ENCODE measurements at places on chromosomes 7 and 10. TPM values are rescaled to one million over a fixed set of nuclear protein-coding genes. Genes with fewer than 3 reads are reported as not detected.

RAMP3 gene
- not detected for total RNA-seq

BEND7 gene
- 24.6 TPM for total RNA-seq

IL2RA gene
- total RNA-seq, result not detected

HOXA4 gene
- 4.8 TPM for total RNA-seq

FAM170B gene
- total RNA-seq, result not detected

STAM gene
- total RNA-seq, result 59.1 TPM

- H3K4me3 ChIP-seq, result no peak overlapping the region
- H3K27ac ChIP-seq, result no peak overlapping the region
- H3K36me3 ChIP-seq, result no peaks in the 10 kb centered on the region
Observed at GRCh38 chr7:80632819-80633218, 5.6 kb upstream of the CD36 start.

- no peak for DNase-seq
- H3K36me3 ChIP-seq, result no peaks in the 10 kb centered on the region
- no peaks in the 10 kb centered on the region for H3K27me3 ChIP-seq
- no peak overlapping the region for H3K4me3 ChIP-seq
Observed at GRCh38 chr10:79084972-79085597, 16.3 kb downstream of the ZMIZ1 start.

DNA sequence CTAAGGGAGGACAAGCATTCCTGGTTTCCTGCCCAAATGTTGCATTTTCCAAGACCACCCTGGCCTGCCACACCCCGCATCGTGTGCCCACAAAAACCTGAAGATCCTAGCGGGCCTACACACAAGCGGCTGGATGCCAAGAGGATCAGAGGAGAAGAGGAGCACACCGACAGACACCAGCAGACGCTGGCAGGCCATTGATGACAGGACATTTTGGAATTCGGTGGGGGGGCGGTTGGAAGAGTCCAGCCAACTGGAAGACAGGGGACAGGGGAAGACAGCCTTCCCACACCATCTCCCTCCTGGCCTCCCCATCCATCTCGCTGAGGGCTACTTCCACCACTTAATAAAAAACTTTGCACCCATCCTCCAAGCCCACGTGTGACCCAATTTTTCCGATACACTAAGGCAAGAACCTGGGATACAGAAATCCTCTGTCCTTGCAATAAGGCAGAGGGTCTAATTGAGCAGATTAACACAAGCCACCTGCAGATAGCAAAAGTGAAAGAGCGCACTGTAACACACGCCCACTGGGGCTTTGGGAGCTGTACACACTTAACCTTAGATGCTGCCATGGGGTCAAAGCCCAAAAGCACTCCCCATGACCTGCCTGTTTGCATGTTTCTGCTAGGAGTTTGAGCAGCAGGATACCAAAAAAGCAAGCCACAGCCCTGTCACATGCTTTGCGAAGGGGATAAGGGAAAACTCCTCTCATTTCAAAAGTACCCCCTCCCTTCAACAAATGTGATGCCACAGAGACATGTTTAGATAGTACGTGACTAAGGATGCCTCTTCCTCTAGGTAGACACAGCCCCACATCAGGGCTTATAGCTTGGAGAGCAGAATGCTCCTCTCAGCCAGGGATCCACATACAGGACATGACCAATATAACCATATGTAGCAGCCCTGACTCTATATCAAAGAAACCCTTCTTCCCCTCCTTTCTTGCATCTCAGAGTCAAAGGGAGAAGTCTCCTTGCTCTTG lies 13.4 kb upstream of the SMNDC1 start:
- H3K27me3 ChIP-seq, result no peaks in the 10 kb centered on the region
- DNase-seq, result no peak
- no peaks in the 10 kb centered on the region for H3K4me1 ChIP-seq
- H3K36me3 ChIP-seq, result no peaks in the 10 kb centered on the region
- no peak overlapping the region for H3K27ac ChIP-seq
- no peak overlapping the region for H3K4me3 ChIP-seq

GRCh38 chr10:72097448-72098300 lies 9.3 kb upstream of the SPOCK2 start:
- peaks cover 49% of the 10 kb centered on the region for H3K4me1 ChIP-seq
- H3K27me3 ChIP-seq, result no peaks in the 10 kb centered on the region
- peak overlapping the region; percentile 65 for H3K27ac ChIP-seq
- DNase-seq, result peak; percentile 82

DNA sequence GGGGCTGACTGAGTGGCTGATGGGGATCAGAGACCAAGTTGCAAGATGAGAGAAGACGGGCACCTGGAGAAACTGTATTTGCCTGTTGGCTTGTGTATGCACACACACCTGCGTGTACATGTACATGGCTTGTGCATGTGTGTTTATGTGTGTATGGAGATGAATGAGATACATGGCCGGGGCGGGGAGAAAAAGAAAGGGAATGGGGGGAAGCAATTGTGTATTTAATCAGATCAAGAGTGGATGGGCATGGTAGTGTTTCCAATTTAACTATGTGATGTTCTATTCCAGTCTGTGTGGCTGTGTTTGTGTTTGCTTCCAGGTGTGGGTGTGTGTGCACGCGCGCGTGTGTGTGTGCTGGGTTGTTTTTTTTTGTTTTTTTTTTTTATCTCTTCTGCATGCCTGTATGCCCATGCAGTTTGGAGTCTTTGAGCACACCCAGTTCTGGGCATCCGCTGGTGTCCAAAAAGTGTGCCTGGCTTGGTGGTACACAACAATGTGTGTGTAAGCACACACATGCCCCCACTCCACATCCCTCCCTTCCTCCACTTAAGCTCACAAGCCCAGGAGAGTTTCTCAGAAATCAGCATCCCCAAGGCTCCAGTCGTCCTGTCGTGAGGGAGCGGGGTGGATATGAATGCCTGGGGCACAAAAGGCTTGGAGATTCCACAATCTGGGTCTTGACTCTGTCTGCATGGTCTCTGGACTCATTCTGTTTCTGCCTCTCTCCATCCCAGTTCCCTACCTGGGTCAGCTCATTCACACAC lies 2.5 kb upstream of the VGF start:
- H3K36me3 ChIP-seq, result no peaks in the 10 kb centered on the region
- H3K27ac ChIP-seq, result no peak overlapping the region
- peaks cover 9% of the 10 kb centered on the region for H3K27me3 ChIP-seq
- H3K4me1 ChIP-seq, result peaks cover 32% of the 10 kb centered on the region
- H3K4me3 ChIP-seq, result no peak overlapping the region
- DNase-seq, result no peak

DNA sequence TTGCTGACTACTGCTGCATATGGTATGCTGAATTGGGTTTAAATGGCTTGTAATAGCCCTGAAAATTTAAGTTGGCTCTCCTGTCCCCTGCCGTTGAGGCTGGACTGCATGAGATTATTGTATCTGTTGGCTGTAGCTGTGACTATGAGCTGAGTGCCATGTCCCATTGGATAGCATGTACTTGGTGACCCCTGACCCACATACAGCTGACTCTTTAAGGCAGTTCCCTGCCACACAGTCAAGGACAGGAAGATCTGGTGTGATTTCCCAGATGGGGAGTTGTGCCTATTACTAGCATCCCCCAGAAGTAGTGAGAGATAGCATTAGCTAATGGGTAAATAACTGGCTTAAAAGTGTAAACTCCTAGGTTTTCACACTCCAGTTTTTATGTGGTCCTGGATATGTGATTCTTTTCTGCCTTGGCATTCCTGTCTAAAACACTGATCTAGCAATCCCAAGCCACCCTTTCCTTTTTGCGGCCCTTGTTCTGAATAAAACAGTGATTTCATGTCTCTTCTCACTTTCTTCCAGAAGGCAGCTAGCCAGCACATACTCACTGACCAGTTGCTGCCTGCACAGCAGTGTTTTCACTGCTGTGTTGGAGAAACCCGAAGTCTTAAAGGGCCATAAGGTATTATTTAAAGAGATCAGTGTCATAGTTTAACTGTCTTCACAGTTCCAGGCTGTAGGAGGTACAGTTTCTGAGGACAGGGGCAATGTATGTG lies 35.9 kb downstream of the LRRC4 start:
- no peaks in the 10 kb centered on the region for H3K27me3 ChIP-seq
- H3K27ac ChIP-seq, result no peak overlapping the region
- DNase-seq, result no peak
- H3K36me3 ChIP-seq, result peaks cover 2% of the 10 kb centered on the region
- peaks cover 30% of the 10 kb centered on the region for H3K4me1 ChIP-seq
- no peak overlapping the region for H3K4me3 ChIP-seq

- no peaks in the 10 kb centered on the region for H3K36me3 ChIP-seq
- H3K4me1 ChIP-seq, result peaks cover 6% of the 10 kb centered on the region
- H3K27ac ChIP-seq, result no peak overlapping the region
- no peaks in the 10 kb centered on the region for H3K27me3 ChIP-seq
- DNase-seq, result no peak
- H3K4me3 ChIP-seq, result no peak overlapping the region
Observed at GRCh38 chr10:101938305-101939007, 94.9 kb upstream of the KCNIP2 start.

DNA sequence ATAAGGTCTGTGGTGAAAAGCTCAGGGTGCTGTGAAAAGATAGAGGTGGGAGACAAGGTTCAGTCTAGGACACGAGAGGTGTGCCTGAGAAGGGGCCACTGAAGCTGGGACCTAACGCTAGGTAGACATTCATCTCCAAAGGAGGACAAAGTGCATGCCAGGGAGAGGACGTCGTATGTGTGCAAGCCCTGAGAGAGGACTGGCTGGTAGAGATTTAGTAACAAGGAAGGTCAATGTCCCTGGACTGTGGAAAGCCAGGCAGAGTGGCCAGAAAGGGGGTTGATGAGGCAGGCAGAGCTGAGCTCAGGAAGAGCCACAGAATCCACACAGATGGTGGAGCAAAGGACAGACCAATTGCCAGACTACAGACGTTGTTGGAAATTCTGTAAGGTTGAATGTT lies 817.6 kb downstream of the CCSER2 start:
- H3K27ac ChIP-seq, result no peak overlapping the region
- no peaks in the 10 kb centered on the region for H3K27me3 ChIP-seq
- DNase-seq, result no peak
- no peaks in the 10 kb centered on the region for H3K36me3 ChIP-seq

GRCh38 chr10:96038476-96039387 lies 4.7 kb upstream of the CCNJ start:
- H3K27ac ChIP-seq, result peak overlapping the region; percentile 36
- H3K27me3 ChIP-seq, result no peaks in the 10 kb centered on the region
- peaks cover 35% of the 10 kb centered on the region for H3K4me1 ChIP-seq
- no peak for DNase-seq
- H3K4me3 ChIP-seq, result no peak overlapping the region

DNA sequence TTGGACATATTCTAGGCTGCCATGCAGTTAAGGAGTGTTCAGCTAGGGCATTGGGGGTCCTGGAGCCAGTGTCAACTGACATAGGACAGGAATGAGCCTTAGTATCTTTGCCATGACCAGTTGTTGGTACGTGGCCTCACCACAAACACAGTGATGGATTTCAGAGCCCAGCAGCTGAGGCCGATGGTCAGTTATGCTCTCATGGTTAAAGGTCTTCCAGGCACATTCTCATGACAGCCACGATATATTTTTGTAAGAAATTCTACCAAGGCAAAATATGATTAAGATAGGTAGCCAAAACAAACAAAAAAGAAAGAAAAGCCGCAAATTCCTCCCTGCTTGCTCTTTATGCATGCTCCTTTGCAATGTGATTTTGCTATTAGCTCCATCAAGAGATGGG lies 47.8 kb downstream of the CDHR3 start:
- no peak for DNase-seq
- no peaks in the 10 kb centered on the region for H3K27me3 ChIP-seq
- no peak overlapping the region for H3K4me3 ChIP-seq
- peak overlapping the region; percentile 10 for H3K27ac ChIP-seq
- H3K4me1 ChIP-seq, result peaks cover 8% of the 10 kb centered on the region

DNA sequence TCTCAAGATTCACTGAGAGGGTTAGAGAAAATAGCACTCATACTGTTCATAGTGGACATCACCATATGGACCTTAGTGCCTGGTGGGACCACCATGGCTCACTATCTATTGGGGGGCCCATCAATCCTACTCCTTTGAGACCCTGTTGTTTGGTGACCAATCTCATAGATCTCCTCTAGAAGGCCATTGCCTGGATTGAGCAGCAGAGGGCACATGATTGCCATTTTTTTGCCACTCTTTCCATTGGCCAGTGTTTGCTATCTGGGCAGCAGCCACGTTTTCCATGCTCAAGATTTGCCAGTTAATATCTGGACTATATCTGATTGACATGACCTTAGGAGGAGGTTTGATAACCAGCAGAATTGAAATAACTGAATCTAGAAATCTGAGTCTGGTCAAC lies 244.5 kb downstream of the ITGB1 start:
- no peaks in the 10 kb centered on the region for H3K4me1 ChIP-seq
- H3K27me3 ChIP-seq, result no peaks in the 10 kb centered on the region
- no peak overlapping the region for H3K27ac ChIP-seq

- peaks cover 13% of the 10 kb centered on the region for H3K4me1 ChIP-seq
- no peak overlapping the region for H3K4me3 ChIP-seq
- no peaks in the 10 kb centered on the region for H3K27me3 ChIP-seq
- no peak overlapping the region for H3K27ac ChIP-seq
- no peak for DNase-seq
- no peaks in the 10 kb centered on the region for H3K36me3 ChIP-seq
Observed at GRCh38 chr10:116112232-116113231, 160.5 kb downstream of the GFRA1 start.

DNA sequence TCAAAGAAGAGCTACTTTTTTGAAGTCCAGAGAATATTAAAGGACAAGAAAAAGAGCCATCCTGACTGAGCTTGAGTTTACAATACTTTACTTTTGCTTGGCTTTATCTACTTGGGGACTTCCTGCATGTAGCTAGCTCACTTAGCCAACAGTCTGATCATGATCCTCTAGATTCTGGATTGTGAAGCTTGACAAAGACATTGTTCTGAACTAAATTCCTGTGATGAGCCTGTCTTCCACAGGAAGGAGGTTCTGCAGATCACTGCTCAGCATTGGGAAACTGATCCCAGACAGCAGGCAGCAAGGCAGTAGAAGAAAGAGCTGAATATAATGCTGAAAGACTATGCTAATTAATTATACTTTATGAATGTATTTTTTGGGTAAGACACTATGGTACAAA lies 296.4 kb downstream of the DGKB start:
- DNase-seq, result no peak
- no peaks in the 10 kb centered on the region for H3K36me3 ChIP-seq
- no peaks in the 10 kb centered on the region for H3K4me1 ChIP-seq
- H3K27me3 ChIP-seq, result no peaks in the 10 kb centered on the region

GRCh38 chr7:7329326-7329725 lies 147.0 kb downstream of the C1GALT1 start:
- DNase-seq, result no peak
- H3K27ac ChIP-seq, result no peak overlapping the region
- H3K36me3 ChIP-seq, result no peaks in the 10 kb centered on the region
- H3K4me3 ChIP-seq, result no peak overlapping the region
- no peaks in the 10 kb centered on the region for H3K27me3 ChIP-seq

DNA sequence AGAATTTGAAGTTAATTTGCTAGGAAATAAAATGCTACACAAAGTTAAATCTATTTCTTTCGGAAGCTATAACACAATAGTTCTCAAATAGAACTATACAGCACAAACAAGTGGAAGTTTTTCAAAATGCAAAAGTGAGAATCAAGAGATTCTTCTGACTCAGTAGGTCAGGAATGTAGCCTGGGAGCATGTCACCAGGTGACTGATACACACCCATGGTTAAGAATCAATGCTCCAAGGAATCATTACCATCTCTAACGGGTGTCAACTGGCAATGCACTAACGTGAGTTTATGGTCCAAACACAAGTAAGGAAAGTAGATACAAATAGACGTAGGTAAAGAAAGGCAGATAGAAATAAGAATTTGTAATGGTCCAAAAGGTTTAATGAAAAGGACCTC lies 170.5 kb downstream of the SRPK2 start:
- no peaks in the 10 kb centered on the region for H3K27me3 ChIP-seq
- H3K4me3 ChIP-seq, result no peak overlapping the region
- peaks cover 28% of the 10 kb centered on the region for H3K4me1 ChIP-seq
- DNase-seq, result peak; percentile 18

Data from Caco-2 (cell line).